Right renal pelvis (tissue), 4 donors: ENCODE measurements at places on chromosomes 11 and 22. TPM values are rescaled to one million over a fixed set of nuclear protein-coding genes. Genes with fewer than 3 reads are reported as not detected.

Gene RGL4
- 2.2 TPM for polyA plus RNA-seq

GRCh38 chr11:131749101-131749500 lies 378.7 kb downstream of the NTM start:
- DNase-seq: no peak

- DNase-seq: no peak
Observed at GRCh38 chr11:74112877-74113276, 57.9 kb downstream of the C2CD3 start.

DNA sequence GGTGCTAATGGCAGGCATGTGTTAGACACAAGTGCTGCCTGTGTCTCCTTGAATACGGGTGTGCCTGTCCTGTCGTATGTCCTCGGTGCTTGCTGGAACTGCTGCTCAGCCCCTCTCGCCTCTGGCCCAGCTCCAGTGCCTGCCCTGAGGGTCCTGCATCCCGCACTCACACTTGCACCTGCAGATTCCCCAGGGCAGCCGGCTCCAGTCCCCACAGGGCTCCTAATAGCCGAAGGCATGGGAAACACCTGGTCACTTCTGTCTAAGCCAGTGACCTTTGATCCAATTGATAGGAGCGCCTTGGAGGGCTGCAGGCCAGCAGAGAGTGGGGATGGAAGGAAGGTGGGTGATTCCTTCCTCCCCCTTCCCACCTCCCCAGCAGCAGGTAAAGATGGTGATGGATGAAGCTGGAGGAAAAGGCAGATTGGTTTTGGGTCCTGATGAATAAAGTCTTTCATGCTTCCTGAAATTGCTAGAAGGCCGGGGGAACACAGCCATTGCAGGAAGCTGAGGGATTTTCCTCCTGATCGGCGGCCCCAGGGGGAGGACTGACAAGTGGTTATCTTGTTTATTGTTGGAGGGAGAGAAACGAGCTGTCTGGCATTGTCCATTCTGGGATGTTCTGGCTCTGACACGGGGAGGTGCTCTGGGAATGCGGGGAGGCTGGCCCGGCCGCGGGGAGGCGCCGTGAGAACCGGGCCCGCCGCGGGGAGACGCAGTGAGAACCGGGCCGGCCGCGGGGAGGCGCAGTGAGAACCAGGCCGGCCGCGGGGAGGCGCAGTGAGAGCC lies 110.9 kb upstream of the B3GAT1 start:
- DNase-seq: no peak

- DNase-seq: no peak
Observed at GRCh38 chr11:121435132-121435531, 17.0 kb upstream of the SORL1 start.

GRCh38 chr22:30241576-30242371 lies 4.8 kb downstream of the LIF start:
- no peak for DNase-seq

Gene SPTBN2
- 59.4 TPM for polyA plus RNA-seq

- DNase-seq: no peak
Observed at GRCh38 chr11:129141748-129142523, 50.2 kb downstream of the ARHGAP32 start.

GRCh38 chr11:115617767-115618166 lies 113.6 kb upstream of the CADM1 start:
- no peak for DNase-seq

Gene KCNA4
- 0.17 TPM for polyA plus RNA-seq

- DNase-seq: no peak
Observed at GRCh38 chr11:62461740-62462507, 43.1 kb downstream of the SCGB1A1 start.

DNA sequence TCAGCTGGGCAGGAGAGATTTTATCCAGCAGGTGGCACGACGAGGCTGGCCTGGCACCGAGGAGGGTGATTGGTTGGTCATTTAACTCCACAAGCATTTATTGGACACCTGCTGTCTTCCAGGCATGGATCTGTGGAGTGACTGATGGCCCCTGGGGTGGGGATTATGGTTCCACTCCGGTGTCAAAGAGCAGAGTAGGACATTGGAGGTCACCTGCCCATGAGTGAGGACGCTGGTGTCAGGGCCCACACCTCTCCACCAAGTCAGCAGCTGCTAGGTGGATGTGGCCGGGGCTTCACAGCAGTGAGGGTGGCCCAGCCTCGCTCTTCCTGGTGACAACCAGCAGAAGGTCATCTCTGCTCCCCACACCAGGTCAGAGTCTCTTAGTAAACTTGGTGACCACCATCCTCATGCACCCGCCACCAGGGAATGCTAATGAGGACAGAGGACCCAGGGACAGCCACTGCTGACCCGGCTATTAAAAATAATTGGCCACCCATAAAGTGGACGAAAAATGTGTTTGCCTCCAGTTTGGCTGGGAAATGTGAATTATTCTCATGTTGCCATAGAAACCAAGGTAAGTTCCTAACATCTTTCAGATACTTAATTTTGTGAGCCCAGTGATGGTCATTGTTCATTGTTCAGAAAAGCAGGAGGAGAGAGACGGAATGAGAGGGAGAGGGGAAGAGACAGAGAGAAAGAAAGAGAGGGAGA lies 428.7 kb downstream of the TBC1D22A start:
- no peak for DNase-seq

- DNase-seq: no peak
Observed at GRCh38 chr11:132743601-132744000, 788.7 kb downstream of the OPCML start.

Gene BDNF
- polyA plus RNA-seq: 1.4 TPM

Gene WT1
- polyA plus RNA-seq: 238 TPM

Gene TRIM22
- 7.2 TPM for polyA plus RNA-seq

Gene OR8D1
- not detected for polyA plus RNA-seq

DNA sequence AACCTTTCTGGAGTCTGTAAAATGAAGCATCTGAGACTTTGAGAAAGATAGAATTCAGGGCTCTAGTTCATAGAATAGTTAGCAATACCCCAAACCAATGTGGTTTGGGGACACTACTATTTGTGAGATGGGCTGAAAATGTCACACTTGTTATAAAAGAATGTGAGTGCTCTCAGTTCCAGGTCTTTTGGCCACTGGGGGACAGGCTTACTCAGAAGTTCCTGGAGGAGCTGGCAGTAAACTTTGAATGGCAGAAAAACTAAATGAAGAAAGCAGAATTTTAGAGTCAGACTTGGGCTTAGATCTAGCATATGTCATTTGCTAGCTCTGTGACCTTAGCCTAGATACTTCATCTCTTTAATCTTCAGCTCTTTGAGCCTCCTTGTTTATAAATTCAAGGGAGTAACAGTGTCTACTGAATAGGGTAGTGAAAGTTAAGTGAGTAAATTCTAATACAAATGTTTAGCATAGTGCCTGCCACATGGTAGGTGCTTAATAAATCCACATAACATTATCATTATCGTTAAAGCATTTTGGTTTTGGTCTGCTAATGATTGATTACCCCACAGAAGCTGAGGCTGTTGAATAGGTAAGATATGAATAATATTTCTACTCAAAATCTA lies 3.7 kb downstream of the LYVE1 start:
- DNase-seq: no peak

Gene SERPING1
- 157 TPM for polyA plus RNA-seq

Gene NEU3
- 9.3 TPM for polyA plus RNA-seq

Gene TMEM132A
- polyA plus RNA-seq: 67.4 TPM

Gene LRRN4CL
- polyA plus RNA-seq: 1.2 TPM

DNA sequence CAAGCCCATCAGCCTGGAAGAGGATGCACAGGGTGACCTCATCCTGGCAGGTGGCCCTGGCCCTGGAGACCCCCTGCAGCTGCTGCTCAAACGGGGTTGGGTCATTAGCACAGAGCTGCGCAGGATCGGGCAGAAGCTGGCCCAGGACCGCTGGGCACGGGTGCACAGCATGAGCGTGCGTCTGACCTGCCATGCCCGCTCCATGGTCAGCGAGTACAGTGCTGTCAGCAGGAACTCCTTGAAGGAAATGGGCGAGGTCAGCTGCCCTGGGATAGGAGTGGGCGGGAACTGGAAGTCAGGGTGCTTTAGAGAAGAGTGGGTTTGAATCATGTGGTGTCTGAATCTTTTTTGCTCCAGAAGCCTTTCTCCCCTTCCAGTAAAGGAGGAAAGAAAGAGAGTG lies 61.1 kb downstream of the INSC start:
- DNase-seq: no peak

Gene LIN7C
- polyA plus RNA-seq: 31.7 TPM

GRCh38 chr11:75565221-75565814 lies 3.3 kb downstream of the SERPINH1 start:
- no peak for DNase-seq

Gene RABL2B
- 49.3 TPM for polyA plus RNA-seq

Gene PIH1D2
- 9.5 TPM for polyA plus RNA-seq

Gene SLC25A45
- polyA plus RNA-seq: 5.4 TPM

- DNase-seq: no peak
Observed at GRCh38 chr22:44171561-44171960, 9.2 kb upstream of the PARVG start.

Gene RASD2
- 1.9 TPM for polyA plus RNA-seq

DNA sequence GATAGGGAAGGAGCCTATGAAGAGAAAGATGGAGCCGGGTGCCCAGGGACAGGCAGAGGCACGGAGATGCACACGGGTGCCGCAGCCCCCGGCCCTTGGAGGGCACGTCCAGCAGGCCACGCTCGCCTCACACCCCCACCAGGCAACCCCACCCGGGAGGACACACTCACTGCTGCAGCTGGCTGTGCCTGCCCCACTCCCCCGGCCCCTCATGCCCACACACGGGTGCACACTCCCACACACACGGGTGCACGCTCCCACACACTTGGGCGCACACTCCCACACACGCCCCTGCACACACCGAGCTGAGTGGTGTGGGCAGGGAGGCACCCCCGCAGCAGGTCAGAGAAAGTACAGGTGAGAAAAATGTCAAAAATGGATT lies 1.1 kb downstream of the MOB2 start:
- DNase-seq: no peak

Gene CDC42EP1
- 46.9 TPM for polyA plus RNA-seq

- no peak for DNase-seq
Observed at GRCh38 chr11:119529063-119529845, 106.3 kb upstream of the THY1 start.
